ENCODE measurements at places on chromosomes 16 and 17.

GRCh38 chr17:7858522-7858810 is 663 bp downstream of the CYB5D1 start:
- no peak for DNase-seq

DNA sequence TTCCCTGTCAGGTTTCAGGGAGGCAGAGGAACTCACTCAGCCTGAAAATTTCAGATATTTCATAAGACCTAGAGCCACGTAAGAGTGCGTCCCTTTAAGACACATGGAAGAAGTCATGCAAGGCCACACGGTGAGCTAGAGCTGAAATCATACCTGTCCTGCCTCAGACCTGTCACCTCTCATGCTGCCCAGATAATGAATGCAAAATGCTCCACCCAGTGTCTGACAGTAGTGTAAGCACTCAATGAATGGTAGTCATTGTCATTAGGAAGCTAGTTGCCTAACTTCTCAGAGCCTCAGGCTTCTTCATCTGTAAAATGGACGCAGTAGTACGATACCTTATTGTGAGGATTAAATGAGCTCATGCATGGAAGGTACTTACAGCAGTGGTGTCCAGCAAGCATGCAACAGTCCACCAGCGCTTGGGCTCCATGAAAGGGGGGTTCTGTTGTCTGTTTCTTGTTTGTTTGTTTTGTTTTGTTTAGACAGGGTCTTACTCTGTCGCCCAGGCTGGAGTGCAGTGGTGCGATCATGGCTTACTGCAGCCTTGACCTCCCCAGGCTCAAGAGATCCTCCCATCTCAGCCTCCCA is 60.7 kb downstream of the WSB1 start:
- DNase-seq: no peak

DNA sequence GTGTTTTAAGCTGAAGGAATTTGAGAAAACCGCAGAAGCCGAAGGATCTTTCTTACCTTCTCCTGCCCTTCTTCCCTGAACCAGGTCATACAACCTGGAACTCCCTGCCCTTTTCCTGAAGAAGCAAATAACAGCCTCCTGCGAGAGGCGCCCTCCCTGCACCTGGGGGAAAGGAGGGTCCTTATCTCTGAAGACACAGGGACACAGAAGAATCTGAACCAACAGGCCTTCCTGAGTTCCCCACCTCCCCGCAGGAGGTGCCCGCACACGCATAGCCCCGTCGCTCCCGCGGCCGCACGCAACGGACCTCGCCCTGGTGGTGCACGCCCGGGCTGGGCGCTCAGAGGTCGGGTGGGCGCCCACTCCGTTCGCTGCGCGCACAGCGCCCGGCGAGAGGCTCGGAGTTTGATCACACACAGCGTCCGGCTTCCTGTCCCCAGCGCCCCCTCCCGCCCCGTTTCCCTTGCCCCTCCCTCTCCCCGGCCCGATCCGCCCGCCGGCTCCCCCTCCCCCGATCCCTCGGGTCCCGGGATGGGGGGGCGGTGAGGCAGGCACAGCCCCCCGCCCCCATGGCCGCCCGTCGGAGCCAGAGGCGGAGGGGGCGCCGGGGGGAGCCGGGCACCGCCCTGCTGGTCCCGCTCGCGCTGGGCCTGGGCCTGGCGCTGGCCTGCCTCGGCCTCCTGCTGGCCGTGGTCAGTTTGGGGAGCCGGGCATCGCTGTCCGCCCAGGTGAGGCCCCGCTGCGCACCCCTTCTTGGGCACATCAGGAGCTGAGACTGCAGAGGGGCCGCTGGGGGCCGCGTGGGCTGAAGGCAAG is at the start of gene TNFSF12:
TSS of gene TNFSF12 (plus strand) at position 474 of the 816 bp plus-strand sequence. CDS start at position 570, 96 bp downstream.
- DNase-seq: peak; percentile 42

- no peak for DNase-seq
Measured at GRCh38 chr17:80486692-80487091, 10.3 kb upstream of the NPTX1 start.

- no peak for DNase-seq
Measured at GRCh38 chr17:622356-622755, 92.3 kb downstream of the VPS53 start.

- peak; percentile 53 for DNase-seq
Measured at GRCh38 chr16:1152123-1152638, 725 bp upstream of the CACNA1H start.

DNA sequence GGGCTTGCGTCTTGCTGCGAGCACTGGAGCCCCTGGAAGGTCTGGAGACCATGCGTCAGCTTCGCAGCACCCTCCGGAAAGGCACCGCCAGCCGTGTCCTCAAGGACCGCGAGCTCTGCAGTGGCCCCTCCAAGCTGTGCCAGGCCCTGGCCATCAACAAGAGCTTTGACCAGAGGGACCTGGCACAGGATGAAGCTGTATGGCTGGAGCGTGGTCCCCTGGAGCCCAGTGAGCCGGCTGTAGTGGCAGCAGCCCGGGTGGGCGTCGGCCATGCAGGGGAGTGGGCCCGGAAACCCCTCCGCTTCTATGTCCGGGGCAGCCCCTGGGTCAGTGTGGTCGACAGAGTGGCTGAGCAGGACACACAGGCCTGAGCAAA is 7.4 kb downstream of the MPG start:
- no peak for DNase-seq

GRCh38 chr16:27303256-27304100 is 10.3 kb upstream of the IL4R start:
- DNase-seq: no peak

DNA sequence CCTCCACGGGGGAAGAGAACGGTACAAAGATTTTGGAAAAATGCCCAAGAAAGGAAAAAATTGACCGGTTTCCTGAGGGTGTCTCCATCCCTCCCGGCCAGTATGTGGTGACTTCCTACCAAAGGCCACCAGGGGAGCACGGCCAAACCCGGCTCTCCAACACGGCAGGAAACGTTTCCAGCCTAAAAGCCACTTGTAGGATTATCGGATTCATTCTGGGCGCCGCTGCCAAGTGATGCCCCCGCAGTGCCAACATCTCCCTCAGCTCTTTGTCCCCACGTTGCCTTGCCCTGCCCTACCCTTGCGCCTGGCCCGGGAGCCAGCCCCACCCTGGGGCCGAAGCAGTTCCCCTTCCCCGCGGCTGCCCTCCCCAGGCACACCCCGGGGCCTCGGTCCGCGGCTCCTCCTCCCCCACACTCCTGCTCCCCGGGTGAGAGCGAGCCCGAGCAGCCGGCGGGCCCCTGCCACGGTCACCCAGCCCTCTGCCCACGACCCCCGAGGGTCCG is 688 bp downstream of the CRK start:
- peak; percentile 26 for DNase-seq

DNA sequence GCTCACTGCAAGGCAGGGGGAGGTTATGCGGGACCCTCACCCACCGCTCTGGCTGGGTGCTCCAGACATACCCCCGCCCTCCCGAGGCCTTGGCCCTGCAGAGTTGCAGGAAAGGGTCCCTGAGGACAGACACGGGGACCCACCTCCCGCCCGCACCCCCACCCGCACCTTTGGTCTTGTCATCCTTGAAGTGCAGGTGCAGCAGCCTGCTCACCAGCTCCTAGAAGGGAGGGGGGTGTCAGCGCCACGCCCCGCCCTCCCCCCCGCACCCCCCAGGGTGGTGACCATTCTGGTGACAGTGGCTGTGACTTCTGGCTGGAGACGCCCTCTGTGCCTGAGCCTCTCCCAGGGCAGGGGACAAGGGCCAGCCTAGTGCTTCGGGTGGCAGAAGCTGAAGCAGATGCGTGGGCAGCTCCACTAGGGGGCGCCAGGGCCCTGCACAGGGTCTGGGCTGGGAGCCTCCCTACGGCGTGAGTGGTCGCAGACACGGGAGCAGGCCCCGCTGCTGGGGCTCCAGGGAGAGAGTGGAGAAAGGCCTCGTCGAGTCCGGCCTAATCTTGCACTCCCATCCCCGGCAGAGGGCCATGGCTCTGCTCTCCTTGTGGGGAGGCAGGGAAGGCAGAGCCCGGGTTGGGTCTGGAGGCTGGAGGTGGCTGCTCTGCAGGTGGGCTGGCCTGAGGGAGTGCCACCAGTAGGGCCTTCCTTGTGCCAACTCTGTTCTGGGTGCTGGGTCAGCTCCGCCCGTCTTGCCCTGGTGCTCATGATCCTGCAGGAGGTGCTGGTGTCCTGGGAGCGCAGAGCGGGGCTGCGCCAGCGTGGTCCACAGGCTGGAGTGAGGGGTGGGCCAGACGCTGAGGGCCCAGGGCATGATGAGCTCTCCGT is 2.7 kb downstream of the CENPX start:
- peak; percentile 45 for DNase-seq

GRCh38 chr16:86818671-86819532 is 240.6 kb downstream of the FOXL1 start:
- DNase-seq: no peak

DNA sequence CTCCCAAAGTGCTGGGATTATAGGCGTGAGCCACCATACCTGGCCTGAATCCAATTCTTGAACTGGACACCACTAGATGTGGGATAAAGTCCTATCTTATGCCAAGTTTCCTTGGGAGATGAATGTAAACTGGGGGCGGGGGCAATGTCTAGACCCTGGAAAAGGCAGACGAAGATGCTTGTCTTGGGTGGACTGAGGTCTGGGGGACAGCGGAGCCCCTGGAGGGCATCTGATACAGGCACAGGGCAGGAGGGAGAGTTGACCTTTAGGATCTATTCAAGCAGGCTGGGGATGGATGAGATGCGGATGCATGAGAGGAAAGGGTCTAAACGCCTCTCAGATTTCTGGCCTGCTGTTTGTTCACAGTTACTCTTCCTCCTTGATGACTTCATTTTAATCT is 11.7 kb downstream of the C1QTNF1 start:
- no peak for DNase-seq

DNA sequence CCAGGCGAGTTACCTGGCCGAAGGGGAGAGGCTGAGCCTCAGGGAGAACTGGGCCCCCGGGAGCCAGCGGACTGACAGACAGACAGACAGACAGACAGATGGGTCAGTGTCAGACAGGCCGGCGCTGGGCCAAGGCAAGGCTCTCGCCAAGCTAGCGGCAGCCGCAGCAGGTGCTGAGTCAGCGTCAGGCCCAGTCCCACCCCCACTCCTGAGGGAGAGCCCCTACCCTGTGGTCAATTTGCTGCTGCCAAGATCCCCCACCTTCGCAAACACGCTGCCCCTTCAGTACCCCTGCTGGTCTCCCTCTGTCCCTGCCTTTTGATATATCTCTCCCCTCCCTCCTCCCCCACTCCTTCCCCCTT is 1.5 kb downstream of the FGF11 start:
- DNase-seq: no peak

DNA sequence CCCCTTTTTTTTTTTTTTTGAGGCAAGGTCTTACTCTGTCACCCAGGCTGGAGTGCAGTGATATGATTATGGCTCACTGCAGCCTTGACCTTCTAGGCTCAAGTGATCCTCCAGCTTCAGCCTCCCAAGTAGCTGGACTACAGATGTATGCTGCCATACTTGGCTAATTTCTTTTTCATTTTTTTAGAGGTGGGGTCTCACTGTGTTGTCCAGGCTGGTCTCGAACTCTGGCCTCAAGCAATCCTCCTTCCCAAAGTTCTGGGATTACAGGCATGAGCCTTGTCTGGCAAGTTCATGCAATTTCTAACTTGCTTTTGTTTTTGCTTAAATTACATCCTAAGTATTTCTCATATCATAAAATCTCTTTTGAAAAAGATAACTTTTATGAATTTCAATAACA is 33.8 kb upstream of the NFAT5 start:
- DNase-seq: no peak

- no peak for DNase-seq
Measured at GRCh38 chr16:65274566-65274965, 152.7 kb upstream of the CDH11 start.

GRCh38 chr17:31251105-31251969 is 45.7 kb downstream of the OMG start:
- DNase-seq: no peak

GRCh38 chr17:67047382-67047781 is 3.0 kb downstream of the CACNG1 start:
- DNase-seq: no peak

DNA sequence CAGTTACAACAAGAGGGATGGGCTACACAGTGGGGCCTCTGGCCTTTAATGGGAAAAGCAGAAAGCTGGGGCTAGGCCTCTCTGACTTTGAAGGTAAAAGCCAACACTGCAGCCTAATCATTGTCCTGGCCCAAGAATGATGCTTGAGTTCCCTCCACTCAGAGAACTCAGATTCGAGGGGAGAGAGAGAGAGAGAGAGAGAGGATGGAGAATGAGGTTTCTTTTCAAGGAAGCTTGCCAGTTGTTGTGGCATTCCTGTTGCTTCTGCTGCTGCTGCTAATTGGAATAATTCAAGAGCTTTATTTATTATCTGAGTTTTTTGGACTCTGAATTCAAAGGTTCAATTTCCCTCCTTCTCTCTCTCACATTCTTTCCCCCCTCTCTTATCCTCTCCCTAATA is 144.6 kb upstream of the IRX6 start:
- DNase-seq: no peak

GRCh38 chr16:73027685-73028111 is 20.2 kb downstream of the ZFHX3 start:
- no peak for DNase-seq

- DNase-seq: no peak
Measured at GRCh38 chr17:76981545-76982295, 113.5 kb downstream of the MGAT5B start.
